ENCODE measurements at places on chromosomes 2 and 18. TPM values are rescaled to one million over a fixed set of nuclear protein-coding genes. Genes with fewer than 3 reads are reported as not detected.

DNA sequence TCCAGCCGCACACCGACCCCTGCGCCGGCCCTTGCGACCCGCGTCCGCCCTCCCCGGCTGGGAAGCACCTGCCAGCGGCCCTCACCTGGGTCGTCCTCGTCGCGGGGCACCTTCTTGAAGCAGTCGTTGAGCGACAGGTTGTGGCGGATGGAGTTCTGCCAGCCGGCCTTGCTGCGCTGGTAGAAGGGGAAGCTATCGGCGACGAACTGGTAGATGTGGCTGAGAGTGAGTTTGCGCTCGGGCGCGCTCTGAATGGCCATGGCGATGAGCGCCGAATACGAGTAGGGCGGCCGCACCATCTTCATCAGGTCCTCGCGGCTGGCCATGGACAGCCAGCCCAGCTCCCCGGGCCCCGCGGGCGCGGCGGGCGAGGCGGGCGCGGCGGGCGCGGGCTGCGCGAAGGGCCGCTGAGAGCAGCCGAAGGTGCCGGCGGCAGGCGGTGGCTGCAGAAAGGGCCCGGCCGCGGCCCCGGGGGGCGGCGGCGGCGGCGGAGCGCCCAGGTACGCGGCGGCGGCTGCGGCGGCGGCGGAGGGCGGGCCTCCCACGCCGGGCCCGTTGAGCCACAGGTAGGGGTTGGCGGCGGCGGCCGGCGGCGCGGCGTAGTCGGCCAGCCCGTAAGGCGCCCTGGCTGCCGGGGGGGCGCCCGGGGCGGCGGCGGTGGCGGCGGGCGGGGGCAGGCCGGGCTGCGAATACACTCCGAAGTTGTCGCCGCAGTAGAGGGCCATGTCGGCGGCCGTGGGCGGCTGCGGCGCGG is 505 bp downstream of the FOXI3 start:
- DNase-seq = no peak

- DNase-seq = no peak
These were observed 28.6 kb upstream of the MBOAT2 start for GRCh38 chr2:9032121-9032520.

DNA sequence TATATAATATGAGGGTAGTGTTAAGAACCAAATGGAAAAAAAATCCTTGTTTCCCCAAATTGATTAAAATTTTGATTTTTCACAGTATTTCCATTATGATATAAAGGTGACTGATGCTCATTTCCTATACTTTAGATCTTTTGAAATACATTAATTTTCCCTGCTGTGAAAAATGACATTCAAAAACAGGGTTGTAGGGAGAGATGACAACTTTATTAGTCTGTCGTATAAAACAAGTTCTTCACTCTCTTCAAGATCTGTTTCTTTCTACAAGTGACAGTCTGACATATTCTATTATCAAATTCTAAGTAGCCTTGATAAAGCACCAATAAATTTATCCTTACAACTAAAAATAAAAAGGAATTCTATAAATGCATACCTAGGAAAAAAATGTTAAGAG is 45.3 kb upstream of the VWC2L start:
- DNase-seq = no peak

DNA sequence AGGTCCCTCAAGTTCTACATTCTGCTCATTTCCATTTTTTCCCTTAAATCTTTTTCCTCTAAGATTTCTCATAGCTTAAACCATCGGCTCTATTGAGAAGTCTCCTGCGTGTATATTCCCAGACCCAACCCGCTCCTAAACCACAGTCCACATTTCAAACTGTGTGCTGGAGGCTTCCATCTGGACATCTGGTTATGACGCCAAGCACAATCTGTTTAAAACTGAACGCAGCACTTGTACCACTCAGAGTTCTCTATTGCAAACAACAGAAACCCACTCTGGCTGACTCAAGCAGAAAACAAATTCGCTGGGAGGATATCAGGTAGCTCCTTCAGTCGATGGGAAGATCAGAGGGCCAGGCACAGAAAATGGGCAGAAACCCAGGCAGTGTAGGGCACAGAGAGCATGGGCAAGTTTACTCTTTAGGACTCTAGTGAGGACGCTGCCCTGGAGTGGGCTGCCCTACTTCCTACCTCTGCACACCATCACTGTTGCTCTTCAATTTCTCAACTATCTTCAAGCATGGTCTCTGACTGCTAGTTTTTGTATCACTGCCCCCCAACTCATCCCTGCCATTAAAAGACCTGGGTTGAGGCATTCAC is 5.6 kb upstream of the EML4 start:
- DNase-seq = no peak

Gene TANC1
- total RNA-seq = 51.4 TPM

Gene LOXL3
- total RNA-seq = 4.1 TPM

Gene RTTN
- 13.5 TPM for total RNA-seq

- DNase-seq = no peak
These were observed 462.8 kb upstream of the ID2 start for GRCh38 chr2:8219096-8219495.

Gene ANKRD62
- total RNA-seq = 0.32 TPM

Gene PLA2R1
- total RNA-seq = 12.3 TPM

DNA sequence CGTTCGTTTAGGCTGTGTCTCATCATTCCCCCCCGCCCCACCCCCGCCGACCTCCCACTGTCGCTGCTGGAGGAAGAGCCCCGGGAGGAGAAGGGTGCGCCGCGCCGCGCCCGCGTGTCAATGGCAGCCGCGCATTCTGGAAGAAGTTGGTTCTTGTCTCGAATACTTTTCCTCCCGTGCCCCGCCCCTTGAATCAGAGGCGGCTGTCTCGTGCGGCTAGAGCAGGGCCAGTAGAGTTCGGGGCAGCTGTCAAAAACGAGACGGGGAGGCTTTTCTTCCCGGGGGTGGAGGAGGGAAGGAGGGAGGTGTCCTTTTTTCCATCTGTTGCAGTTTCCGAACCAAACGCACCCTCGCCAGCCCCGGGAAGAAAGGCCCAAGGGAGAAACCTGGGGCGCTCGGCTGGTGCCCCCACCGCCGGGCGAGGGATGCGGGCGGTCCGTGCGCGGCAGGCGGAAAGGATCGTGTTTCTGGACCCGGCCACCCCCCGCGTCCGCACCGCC is 410 bp upstream of the TGIF1 start:
- peak; percentile 83 for DNase-seq

- DNase-seq = no peak
These were observed 284.7 kb downstream of the CMPK2 start for GRCh38 chr2:6580982-6581381.

GRCh38 chr2:85540133-85540648 is 1.2 kb downstream of the MAT2A start:
- no peak for DNase-seq

DNA sequence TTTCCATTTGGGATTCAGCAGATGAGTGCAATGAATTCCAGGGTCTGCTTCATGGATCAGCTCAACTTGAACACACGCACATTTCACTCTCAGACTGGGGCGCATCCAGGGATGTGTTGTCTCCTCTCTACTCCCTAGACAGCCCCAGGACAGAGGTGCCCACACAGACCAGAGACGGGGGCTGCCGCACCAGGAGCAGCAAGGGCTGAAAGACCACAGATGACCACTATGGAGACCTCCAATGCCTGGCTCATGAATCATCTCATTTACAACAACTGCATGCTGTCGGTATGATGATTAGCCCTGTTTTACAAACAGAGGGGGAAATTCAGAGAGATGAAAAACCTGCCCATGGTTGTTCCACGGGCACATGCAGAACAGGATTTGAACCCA is 63.1 kb downstream of the CYP26B1 start:
- no peak for DNase-seq

DNA sequence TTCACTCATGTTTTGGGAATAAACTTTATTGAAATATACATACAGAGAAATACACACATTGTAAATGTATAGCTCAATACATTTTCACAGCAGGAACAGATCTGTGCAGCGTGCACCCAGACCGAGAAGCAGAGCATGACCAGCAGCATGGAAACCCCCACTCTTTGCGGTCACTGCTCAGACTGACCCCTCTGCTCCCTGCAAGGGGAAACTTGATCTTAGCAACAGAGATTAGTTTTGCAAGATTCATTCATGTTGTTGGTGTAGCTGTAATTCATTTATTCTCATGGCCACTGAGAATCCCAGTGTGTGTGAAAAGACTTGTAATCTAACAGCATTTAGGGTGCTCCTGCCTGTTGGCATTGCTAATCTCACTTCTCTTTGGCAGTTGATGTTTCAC is 35.2 kb downstream of the LPIN1 start:
- DNase-seq = no peak

Gene GAREM1
- total RNA-seq = 22.5 TPM

Gene SLC5A7
- total RNA-seq = 0.48 TPM

GRCh38 chr2:220736778-220737177 is 835.3 kb downstream of the EPHA4 start:
- no peak for DNase-seq

- no peak for DNase-seq
These were observed 62.7 kb upstream of the ST3GAL5 start for GRCh38 chr2:85951351-85952067.

Gene ASXL3
- 2.5 TPM for total RNA-seq

GRCh38 chr2:219954331-219954730 is 326.9 kb downstream of the SLC4A3 start:
- no peak for DNase-seq

Gene RAX
- not detected for total RNA-seq

DNA sequence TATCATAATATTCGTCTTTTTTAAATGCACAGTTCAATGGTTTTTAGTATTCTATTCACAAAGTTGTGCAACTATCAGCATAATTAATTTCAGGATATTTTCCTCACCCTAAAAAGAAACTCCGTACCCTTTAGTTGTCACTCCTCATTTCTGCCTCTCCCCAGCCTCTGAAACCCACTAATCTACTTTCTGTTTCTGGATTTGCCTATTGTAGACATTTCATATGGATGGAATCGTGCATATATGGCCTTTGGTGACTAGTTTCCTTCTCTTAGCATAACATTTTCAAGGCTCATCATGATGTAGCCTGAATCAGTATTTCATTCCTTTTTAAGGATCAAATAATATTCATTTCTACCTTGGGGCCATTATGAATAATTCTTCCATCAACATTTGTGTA is 18.5 kb downstream of the NEURL3 start:
- no peak for DNase-seq

- DNase-seq = peak; percentile 85
These were observed 123.9 kb upstream of the CD302 start for GRCh38 chr2:159921752-159922404.

GRCh38 chr2:24745825-24746224 is 47.4 kb downstream of the PTRHD1 start:
- DNase-seq = no peak

- DNase-seq = no peak
These were observed 588.5 kb upstream of the ZEB2 start for GRCh38 chr2:145108361-145108778.

DNA sequence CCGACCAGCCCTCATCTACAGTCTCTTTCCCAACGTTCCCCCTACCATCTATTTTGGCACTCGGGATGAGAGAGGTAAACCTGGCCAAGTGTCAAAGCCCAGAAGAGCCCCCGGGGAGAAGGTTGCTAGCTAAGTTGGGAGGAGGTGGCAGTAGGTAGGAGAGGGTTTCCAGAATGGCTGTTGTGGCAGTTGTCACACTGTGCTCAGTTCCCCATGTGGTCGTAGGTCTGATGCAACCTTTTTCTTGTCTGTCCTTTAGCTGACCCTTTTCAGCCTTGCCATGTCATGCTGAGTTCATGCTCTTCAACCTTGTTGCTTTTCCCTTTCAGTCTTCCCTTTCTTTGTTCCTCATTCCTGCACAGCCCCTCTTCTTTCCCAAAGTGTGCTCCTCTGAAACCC is 34.5 kb downstream of the TTLL4 start:
- DNase-seq = no peak
